NCI-H146 (cell line): ENCODE measurements at places on chromosomes 12 and 14.

DNA sequence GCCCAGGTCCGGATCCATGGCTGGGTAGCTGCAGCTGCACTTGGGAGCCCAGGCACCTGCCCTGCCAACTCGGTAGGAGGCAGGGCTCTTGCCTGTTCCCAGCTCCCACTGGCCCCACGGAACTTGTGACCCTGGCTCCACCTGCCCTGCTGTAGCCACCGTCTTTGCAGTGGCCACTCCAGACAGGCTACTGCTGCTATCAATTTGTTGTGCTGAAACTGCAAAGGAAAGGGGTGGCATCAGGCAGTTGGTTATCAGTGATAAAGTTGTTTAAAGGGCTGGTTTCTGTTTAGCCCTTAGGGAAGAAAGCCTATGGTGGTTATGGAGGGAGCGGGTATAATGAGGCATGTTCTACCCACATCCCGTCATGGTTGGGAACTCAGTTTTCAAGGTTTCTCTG, 32.1 kb upstream of the ARID2 start:
- DNase-seq = no peak

DNA sequence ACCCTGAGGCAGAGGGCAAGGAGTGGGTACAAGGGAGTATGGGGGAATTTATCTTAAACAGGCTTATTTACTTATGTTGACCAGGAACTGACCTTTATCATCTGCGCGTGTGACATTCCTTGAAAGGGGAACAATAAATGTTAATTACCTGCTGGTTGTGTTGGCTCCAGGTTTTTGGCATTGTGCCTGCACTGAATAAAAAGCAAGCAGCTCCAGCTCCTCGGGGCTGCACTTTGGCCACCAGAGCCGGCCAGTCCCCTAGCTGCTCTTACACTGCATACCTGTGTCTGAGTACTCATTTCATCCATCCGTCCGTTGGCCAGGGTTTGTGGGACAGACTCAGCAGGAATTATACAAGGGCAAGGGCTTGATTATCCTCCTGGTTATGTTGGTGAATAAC, 68.8 kb upstream of the GTF2A1 start:
- peak; percentile 6 for DNase-seq

GRCh38 chr12:91885851-91886731, 259.6 kb downstream of the BTG1 start:
- DNase-seq = no peak

- DNase-seq = no peak
Observed at GRCh38 chr12:118429688-118430383, 53.5 kb downstream of the SUDS3 start.

DNA sequence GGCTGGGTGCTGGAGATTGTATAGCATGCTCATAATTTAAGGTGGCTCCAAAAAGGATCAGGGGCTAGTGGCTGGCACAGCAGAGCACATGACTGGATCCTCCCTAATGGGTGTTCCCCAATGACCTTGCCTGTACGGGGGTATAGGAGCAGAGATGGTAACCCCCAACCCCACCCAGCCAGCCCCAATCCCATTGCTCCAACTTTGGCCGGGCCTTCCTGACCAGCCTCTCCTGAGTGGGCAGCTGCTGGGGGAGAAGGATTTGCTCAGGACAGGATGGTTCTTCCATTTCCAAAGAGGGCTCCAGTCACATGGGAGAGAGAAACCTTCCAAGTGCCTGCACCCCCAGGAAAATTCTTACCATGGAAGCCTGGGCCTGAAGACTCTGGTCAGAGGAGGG, 15.3 kb upstream of the NR4A1 start:
- no peak for DNase-seq
